ENCODE measurements at places on chromosomes 3 and 15. TPM values are rescaled to one million over a fixed set of nuclear protein-coding genes. Genes with fewer than 3 reads are reported as not detected.

Gene GHSR
- total RNA-seq = not detected

Gene LRRC31
- total RNA-seq = not detected

Gene GRM2
- not detected for total RNA-seq

Gene THSD4
- 0.04 TPM for total RNA-seq

Gene IL17RB
- total RNA-seq = 1.2 TPM

Gene LRRN1
- 0.25 TPM for total RNA-seq

Gene GOLGA8S
- total RNA-seq = not detected

Gene ZBTB38
- total RNA-seq = 30.7 TPM

Gene HGD
- 0.51 TPM for total RNA-seq

Gene EPHA3
- total RNA-seq = not detected

Gene FAM107A
- total RNA-seq = 0.07 TPM

Gene DHX36
- total RNA-seq = 73.7 TPM

Gene RASGRP1
- total RNA-seq = 0.31 TPM

Gene DZIP1L
- total RNA-seq = 0.65 TPM

Gene KY
- total RNA-seq = not detected

Gene PODXL2
- 39.6 TPM for total RNA-seq

Gene FSTL1
- total RNA-seq = 0.83 TPM

Gene THAP10
- total RNA-seq = 0.13 TPM

Gene PLSCR2
- 0.40 TPM for total RNA-seq

All from K562 (cell line).